ENCODE measurements at places on chromosomes 3 and 15. TPM values are rescaled to one million over a fixed set of nuclear protein-coding genes. Genes with fewer than 3 reads are reported as not detected.

DNA sequence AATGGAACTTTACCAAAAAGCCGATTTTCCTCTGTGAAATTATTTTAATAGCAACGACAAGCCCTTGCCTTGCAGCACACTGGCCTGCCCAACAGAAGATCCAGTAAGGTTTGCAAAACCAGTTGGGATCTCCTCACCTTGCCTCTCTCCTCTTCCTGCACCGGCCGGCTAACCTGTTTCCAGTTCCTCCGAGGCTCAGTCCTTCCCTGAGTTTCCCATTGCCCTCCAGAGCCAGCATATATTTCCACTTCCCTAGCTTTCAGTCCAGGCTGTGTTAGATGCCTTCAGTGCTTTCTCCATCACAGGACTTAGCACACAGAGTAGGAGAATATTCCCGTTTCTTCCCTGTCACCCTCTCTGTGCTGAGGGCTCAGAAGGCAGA is 60.3 kb downstream of the NOX5 start:
- DNase-seq = no peak

- DNase-seq = no peak
Observed at GRCh38 chr3:195823999-195824398, 12.3 kb upstream of the MUC4 start.

TIMP4 gene
- 1.0 TPM for polyA plus RNA-seq

TRANK1 gene
- polyA plus RNA-seq = 9.9 TPM

ZNF501 gene
- 14.8 TPM for polyA plus RNA-seq

DNA sequence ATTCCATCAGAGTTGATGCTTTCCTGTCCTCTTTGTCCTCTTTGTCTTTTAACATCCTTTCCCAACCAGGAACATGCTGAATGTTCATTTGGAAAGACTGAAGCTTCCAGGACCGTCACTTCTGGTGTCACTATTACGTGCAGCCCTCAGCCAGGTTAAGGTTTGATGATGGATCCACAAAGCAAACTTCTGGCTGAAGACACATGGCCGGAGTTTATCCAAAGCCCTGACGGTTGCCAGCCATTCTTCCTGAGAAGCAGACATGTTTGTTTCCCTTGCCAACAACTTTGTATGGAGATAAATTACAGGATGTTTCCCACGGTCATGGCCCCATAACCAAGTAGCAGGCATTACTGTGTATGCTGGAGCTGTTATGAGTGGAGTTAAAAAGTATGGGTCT is 236.9 kb downstream of the THSD4 start:
- DNase-seq = no peak

DNA sequence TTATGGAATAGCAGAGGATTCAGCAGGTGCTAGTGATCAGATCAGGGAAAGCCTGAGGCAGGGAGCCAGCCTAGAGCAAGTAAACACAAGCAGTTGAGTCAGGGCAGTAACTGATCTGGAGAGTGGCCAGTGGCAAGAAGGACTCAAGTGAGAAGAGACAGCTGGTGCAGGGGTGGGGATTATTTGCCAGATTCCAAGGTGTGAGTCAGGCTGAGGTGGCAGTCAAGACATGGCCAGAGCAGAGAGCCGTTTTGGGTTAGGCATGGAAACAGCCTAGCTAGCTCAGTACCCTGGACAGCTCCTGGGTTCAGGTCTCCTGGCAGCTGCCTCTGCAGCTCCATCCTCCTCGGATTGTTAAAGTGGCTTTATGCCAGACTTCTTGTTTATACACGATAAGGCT is 281.9 kb upstream of the ONECUT1 start:
- peak; percentile 68 for DNase-seq

GRCh38 chr15:70406617-70407335 is 309.1 kb upstream of the TLE3 start:
- DNase-seq = no peak

TCTA gene
- polyA plus RNA-seq = 31.7 TPM

ECE2 gene
- not detected for polyA plus RNA-seq

CAND2 gene
- 7.5 TPM for polyA plus RNA-seq

DNA sequence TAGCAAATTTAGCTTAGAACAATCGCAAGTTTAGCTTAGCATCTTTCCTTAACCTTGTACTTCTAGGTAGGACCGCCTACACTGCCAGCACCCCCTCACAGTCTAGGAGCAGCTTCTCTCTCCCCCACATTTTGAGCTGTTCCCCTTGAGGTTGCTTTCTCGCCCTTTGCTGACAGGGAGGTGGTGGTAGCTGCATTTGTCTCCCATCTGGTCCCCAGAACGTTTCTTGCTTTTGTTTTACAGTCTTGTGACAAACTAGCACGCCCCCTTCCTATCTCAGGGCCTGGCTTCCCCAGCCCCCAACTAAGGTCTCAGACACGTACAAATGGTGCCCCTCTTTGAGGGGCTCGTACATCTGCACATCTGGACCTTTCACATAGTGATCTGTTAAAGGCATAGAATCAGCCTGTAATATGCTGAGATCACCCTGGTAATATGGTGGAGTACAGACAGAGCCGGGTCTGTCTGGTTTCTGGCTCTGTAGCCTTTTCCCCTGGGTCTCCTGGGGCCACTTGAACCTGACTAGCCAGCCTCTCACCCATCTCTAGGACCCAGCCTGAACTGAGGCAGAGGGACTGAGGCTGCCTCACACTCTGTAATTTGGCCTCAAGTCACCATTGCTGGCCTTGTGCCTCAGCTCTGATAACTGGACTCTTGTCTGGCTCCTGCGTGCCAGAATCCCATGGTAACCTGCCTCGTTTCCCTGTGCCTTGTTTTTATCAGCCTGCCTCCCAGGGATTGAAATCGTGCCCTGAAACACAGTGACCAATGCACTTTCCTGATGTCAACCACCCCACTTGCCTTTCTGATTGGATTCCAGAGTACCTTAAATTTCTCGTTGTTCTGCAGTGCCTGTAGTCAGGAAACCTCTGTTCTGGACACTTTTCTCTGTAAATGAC is 27.7 kb downstream of the CRTC3 start:
- no peak for DNase-seq

GRCh38 chr3:12629560-12629959 is 34.4 kb downstream of the RAF1 start:
- no peak for DNase-seq

DNA sequence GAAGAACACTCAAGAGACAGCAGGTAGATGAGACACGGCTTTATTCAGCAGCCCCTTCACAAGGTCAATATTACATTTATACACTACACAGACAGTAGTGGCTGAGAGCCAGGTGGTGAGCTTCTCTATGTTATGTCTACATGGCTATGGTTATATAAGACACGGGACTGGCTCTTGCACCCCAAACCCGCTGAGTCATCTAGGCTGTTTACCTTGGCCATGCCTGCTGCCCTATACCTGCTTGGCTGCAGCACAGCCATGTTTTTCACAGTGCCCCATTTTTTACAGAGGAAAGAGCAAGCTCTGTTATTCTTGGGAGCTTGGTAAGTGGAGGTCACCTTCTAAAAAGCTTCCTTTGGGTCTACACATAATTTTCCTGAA is 231.6 kb downstream of the IGSF11 start:
- DNase-seq = no peak

DNA sequence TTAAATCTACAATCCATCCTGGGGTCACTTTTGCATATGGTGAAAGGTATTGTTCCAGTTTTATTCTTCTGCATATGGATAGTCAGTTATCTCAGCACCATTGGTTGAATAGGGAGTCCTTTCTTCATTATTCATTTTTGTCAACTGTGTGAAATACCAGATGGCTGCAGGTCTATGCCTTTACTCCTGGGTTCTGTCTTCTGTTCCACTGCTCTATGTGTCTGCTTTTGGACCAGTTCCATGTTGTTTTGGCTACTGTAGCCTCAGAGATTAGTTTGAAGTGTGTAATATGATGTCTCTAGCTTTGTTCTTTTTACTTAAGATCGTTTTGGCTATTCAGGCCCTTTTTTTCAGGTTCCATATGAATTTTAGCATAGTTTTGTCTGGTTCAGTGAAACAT is 795.8 kb downstream of the OTOL1 start:
- no peak for DNase-seq

IQCF5 gene
- polyA plus RNA-seq = not detected

GRCh38 chr3:161500068-161500796 is 3.6 kb downstream of the OTOL1 start:
- peak; percentile 43 for DNase-seq

Data from left kidney (tissue), 8 donors.